Islet precursor cell (in vitro differentiated cells): ENCODE measurements at places on chromosomes 11 and 22.

GRCh38 chr11:1727096-1727690 lies 23.2 kb downstream of the IFITM10 start:
- DNase-seq, result no peak

DNA sequence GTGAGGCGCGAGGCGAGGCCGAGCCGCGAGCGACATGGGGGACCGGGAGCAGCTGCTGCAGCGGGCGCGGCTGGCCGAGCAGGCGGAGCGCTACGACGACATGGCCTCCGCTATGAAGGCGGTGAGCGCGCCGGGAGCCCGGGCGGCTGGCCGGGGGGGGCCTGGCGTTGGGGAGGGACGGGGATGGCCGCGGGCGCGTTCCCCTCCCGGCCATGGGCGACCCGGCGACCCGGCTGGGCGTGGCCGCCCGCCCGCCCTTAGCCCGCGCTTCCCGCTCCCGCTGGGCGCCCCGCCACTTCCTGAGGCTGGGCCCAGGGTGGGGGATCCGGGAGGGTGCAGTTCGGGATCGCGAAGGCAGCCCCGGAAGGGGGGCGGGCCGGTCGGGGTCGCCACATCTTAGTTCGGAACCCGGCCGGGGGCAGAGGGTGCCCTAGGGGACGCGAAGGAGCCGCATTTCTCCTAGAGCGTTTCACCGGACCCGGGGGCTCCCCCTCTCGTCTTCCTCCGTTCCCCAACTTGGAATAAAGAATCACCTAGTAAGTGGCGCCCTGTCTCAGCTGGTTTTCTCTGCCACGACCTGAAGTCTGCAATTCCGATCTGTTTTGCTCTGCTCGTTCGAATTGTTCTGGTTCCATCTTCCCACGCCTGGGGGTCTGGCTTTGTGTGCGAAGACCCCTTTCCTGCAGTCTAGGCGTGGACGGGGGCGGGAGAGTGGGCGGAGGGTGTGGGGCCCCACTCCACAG lies 536 bp downstream of the YWHAH start:
- no peak for DNase-seq

GRCh38 chr11:5042091-5042490 lies 4.2 kb upstream of the OR52J3 start:
- no peak for DNase-seq

DNA sequence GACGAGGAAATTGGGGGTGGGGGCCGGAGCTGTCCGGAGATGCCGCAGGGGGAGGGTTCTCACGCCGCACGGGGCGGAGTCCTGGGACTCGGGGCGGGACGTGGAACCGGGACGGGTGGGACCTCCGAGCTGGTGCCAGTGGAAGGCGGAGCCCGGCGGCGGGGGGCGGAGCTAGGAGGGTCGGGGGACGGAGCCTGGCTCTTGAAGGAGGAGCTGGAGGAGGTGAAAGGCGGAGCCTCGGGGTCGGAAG lies 271 bp downstream of the FKBP2 start:
- DNase-seq, result peak; percentile 100

GRCh38 chr22:20748731-20749428 lies 25.0 kb upstream of the SERPIND1 start:
- DNase-seq, result no peak

DNA sequence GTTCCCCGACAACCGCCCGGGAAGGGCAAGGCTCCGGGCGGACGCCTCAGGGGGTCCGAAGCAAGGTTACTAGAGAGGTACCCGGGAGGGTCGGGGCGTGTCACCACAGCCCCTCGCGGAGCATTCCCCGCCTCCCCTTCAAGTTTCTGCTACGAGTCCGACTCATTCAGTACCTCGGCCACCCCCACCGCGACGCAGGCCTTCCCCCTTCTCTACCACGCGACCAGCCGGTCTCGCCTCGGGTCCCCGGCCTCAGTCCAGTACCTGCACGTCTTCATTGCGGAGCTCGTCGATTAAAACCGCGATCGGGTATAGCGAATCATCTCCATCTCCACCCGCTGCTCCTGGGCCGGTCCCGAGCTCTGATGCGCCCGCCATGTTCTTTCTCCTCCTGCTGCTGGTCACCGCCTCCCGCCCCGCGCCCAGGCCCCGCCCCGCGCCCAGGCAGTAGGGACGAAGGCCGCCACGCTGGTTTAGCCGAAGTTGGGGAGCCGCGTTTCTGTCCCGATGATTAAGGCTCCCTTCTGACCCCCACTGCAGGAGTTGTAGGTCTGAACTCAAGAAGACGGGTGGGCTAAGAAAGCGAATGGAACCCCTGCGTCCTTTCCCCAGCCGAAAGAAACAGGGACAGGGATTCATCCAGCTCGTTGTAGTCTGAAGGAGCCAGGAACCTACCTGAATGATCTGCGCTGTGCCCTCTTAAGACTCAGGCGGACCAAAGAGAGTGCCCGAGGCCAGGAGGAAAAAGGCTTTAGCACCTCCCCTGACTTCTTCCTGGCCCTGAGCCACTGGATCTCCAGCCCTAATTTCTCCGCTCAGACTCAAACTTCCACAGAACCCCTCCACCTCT lies at the start of gene PPP2R1B:
Gene PPP2R1B (minus strand): TSS at position 406 of the 850 bp plus-strand sequence. CDS start 28 bp downstream, at position 378.
- DNase-seq, result peak; percentile 93

- no peak for DNase-seq
Measured at GRCh38 chr22:29755889-29756288, 10.9 kb downstream of the ZMAT5 start.

DNA sequence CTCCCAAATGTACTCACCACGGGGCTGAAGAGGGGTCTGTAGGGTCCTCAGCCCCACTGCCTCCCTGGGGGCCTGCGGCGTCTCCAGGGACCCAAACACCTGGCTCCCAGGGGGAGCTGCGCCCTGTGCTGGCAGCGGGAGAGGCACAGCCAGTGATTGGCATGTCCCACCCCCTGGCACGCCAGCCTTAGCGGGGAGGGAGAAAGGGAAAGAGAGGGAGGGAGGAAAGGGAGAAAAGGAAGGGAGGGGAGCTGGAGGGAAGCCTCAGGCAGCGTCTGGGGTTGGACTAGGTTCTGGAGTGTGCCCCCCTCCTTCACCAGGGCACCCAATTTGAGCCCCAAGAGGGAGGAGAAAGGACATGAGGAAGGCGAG lies at the start of gene CHRM1:
Gene CHRM1 (minus strand): TSS at position 163 of the 372 bp plus-strand sequence. CDS start 10,263 bp downstream, outside the sequence.
- peak; percentile 40 for DNase-seq

DNA sequence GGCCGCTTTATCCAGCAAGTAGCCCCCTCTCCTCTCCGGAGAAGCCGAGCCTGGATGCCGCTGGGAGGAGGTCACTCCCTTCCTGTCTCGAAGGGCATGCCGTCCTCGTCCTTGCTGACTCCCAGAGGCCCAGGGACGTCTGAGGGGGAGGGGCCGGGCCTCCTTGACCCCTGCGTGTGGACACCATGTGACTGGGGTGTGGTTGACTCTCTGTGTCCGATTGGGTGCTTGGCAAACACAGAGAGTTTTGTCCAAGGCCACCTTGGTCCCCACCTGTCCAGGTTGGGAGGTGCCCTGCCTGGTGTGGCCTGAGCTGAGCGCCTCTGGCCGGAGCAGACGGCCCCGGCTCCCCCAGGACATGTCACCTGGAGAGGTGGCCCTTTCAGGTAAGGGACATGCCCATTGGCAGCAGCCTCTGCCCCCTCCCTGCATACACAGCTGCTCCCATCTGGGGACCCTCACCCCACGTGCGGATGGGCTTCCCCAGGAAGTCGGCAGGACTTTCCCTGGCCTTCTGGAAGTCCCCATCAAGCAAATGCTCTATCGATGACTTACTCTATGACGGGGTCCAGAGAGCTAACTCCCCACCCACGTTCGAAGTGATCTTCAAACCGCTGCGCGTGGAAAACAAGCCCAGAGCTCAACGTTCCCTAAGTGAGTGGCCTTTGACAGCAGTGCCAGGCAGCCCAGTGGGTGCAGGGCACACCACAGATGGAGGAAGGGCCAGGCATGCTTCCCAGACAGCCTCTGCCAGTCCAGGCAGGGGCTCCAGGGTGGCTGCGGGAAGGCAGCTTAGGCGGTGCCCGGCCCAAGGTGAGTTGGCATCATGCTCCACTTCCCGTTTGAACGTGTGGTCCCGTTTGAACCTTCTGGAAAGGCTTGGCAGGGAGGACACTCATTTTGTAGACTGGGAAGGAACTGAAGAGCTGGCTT lies at the start of gene SMIM38:
Gene SMIM38 (plus strand): TSS at position 634 of the 933 bp plus-strand sequence. CDS start 1,912 bp downstream, outside the sequence.
- no peak for DNase-seq

DNA sequence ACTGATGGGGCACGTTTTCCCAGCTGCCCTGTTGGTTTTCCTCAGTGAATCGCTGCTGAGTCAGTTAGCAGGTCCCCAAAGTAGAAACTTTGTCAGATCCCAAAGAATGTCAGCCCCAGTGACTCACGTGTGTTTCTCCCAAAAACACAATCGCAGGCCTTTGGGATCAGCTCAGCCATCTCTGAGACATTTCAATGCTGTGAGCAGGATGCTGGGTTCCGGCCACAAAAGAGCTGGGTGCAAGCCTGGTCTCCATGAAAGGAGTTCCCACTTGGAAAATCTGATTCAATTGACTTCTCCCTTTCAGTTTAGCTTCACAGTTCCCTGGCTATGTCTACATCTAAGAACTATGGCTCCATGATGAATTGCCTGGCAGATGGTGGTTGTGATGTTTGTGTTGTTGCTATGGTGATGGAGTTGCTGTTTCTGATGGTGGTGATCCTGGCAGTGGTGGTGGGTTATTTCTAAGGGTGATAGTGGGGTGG lies 28.0 kb downstream of the MYEOV start:
- peak; percentile 67 for DNase-seq

DNA sequence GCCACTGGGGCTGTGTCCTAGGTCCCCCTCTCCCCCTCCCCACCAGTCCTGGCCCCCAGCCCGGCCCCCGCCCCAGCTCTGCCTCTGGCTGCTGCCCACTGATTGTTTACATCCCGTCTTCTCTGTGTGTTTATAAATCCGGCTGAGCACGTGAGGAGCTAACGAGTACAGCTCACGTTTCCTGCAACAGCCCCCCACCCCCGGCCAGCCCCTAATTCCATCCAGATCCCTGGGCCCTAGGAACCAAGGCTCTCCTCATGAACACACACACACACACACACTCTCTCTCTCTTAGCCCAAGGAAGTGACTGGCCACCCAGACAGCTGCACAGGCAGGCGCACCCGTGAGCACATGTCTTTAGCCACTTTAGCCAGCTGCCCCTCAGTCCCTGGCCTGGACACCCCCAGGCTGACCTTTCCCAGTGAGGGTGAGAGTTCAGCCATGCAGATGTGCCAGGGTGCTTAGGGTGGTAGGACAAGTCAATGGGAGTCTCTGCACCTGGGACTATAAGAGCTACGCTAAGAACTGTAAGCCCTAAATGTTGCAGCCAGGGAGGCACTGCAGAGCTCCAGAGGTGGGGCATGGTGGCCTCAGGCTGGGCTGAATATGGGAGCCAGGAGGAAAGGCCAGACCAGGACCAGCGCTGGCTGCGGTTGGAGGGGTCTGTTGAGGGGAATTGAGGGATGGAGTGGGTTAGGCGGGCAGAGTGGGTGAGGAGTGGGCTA lies 2.9 kb downstream of the CLCF1 start:
- no peak for DNase-seq

GRCh38 chr22:38347181-38347943 lies 30.1 kb upstream of the CSNK1E start:
- DNase-seq, result peak; percentile 49

DNA sequence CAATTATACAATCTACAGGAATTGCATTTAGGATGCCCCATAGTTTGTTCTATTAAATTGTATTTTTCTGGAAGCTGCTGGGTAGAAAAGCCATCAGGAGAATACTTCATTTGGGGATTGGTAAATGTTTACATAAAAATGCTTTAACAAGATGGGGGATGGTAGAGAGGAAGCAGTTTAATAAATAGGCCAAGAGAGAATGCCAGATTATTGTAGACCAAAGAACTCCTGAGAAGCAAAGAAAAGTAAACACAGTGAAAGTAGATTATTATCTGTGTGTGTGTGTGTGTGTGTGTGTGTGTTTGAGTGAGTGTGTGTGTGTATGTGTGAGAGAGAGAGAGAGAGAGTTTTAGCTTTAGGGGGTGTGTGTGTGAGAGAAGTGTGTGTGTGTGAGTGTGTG lies 820.4 kb upstream of the CCDC90B start:
- DNase-seq, result no peak

DNA sequence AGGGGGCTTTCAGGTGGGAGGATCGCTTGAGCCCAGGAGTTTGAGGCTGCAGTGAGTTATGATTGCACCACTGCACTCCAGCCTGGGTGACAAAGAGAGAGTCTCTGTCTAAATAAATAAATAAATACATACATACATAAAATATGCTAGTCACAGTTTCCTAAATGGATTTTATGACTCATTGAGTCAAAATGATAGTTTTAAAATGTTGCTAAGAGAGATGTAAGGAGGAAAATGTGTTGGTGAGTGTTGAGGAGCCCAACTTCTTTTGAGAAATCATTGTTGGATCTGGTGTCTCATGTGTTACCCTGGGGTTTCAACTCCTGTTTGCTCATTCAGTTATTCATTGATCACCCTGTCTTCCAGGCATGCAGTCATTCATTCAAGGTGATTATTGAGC lies 21.0 kb downstream of the PARVB start:
- DNase-seq, result no peak

DNA sequence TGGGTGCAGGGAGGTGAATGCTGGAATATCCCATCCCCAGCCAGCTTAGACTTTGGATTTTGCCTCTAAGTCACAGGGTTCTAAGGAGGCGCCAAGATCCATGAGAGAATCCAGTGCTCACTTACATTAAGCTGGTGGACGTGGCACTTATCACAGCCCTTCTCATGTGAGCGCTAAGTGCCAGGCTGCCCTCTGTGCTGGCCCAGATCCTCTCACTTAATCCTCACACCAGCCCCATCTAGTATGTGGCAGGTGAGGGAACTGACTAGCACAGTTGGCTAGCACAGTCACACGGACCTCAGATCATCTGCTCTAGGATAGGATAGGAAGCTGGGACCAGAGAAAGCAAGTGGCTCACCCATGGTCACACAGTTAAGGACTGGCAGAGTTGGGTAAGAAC lies 3.6 kb downstream of the HMOX1 start:
- no peak for DNase-seq

- peak; percentile 35 for DNase-seq
Measured at GRCh38 chr11:72576243-72576595, 98.0 kb downstream of the PDE2A start.

GRCh38 chr22:30326706-30327362 lies at the start of gene TBC1D10A:
Gene TBC1D10A, minus strand, starts transcription at chr22:30326941. Its CDS starts 60 bp downstream, at chr22:30326881.
- peak; percentile 98 for DNase-seq

DNA sequence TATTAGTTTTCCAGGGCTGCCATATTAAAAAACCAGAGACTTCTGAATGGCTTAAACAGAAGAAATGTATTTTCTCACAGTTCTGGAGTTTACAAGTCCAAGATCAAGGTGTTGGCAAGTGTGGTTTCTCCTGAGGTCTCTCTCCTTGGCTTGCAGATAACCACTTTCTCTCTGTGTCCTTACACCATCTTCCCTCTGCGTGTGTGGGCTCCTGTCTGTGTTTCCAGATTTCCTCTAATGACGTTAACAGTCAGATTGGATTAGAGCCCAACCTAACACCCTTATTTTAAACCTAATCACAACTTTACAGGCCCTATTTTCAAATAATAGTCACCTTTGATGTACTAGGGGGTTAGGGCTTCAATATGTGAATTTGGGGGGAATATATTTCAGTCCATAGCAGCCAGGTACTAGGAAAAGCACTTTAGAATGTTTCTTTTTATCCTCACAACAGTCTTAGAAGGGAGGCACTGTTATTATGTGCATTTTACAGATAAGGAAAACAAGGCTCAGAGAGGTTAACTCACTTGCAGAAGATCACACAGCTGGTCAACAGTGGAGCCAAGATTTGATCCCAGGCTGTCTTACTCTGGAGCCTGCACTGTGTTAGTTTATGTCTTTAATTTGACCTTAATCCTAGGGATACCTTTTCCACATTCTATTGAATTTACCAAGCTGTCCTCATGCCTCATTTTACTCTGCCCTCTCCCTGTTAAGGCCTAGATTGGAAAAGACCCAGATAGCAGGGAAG lies 116.4 kb upstream of the CRYBB3 start:
- no peak for DNase-seq
